Fibroblast of skin of left biceps (primary cell): ENCODE measurements at places on chromosomes 11 and 22.

- no peak for DNase-seq
These were observed 124.3 kb upstream of the NTM start for GRCh38 chr11:131246156-131246555.

DNA sequence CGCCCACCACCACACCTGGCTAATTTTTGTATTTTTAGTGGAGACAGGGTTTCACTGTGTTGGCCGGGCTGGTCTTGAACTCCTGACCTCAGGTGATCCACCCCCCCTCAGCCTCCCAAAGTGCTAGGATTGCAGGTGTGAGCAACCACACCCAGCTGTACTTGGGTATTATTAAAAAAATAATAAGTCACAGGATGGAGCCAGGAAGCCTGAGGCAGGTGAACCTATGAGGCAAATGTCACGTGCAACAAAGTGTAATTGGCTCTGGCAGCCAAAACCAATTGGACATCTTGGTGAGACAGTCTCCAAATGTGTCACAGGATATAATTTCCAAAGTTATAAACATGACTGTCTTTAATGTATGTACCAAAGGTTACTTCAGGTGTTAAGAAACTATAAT lies 24.0 kb upstream of the MALAT1 start:
- DNase-seq = no peak

GRCh38 chr22:24170188-24170587 lies 11.1 kb upstream of the SUSD2 start:
- DNase-seq = no peak

- DNase-seq = no peak
These were observed 2.1 kb downstream of the KMT2A start for GRCh38 chr11:118438314-118438931.

- no peak for DNase-seq
These were observed 252.0 kb downstream of the AASDHPPT start for GRCh38 chr11:106329273-106330018.

DNA sequence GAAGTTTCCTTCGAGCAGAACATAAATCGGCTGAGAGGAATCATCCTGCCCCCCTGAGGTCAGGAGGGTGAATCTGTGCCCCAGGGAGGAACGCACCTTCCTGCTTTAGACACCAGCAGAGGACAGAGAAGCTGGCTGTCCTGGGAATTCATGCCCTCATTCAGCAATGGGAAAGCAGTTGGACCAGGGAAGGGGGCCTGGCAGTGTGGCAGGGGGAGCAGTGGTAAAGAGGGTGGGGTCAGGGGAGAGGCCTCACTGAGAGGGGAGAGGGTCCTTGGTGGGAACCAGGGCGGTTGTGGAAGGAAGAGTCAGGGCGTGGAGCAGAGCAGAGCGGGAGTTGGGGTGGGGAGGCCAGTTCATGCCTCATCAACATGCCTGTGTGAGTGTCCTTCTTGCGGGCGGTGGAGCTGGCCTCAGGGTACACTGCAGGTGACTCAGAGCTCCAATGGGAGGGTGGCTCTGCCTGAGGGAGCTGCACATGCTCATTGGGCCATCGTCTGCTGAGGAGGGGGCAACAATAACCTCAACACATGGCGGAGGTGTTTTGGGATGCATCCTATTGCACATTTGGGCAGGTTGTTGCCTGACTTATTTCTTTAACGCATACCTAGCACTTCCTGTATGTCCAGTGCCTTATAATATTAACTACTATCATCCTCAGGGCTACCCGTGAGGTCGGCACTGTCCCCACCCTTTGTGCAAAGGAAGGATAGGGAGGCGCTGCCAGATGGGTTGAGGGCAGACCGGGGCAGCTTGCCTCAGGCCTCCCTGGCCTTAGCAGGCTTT lies 23.2 kb downstream of the MED15 start:
- no peak for DNase-seq

DNA sequence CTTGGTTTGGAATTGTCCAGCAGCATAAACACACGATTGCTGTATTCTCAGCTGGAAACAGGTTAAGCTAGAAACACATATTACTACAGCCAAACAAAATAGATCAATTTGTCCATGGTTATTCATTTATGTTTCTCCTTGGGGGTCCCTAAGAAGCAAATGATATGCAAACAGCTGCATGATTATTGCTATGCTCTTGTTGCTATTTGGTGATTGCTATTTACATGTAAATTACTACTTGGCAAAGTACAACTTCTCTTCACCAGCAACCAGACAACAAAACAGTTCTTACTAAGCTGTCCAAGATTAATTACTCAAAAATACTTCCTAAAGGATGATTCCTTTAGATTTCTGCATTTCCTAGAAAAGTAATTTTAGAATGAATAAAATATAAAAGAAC lies 567.9 kb upstream of the ARHGAP42 start:
- DNase-seq = no peak

- DNase-seq = no peak
These were observed 100.5 kb downstream of the WT1 start for GRCh38 chr11:32334822-32335221.

- no peak for DNase-seq
These were observed 11.5 kb upstream of the MUC15 start for GRCh38 chr11:26583550-26583949.

DNA sequence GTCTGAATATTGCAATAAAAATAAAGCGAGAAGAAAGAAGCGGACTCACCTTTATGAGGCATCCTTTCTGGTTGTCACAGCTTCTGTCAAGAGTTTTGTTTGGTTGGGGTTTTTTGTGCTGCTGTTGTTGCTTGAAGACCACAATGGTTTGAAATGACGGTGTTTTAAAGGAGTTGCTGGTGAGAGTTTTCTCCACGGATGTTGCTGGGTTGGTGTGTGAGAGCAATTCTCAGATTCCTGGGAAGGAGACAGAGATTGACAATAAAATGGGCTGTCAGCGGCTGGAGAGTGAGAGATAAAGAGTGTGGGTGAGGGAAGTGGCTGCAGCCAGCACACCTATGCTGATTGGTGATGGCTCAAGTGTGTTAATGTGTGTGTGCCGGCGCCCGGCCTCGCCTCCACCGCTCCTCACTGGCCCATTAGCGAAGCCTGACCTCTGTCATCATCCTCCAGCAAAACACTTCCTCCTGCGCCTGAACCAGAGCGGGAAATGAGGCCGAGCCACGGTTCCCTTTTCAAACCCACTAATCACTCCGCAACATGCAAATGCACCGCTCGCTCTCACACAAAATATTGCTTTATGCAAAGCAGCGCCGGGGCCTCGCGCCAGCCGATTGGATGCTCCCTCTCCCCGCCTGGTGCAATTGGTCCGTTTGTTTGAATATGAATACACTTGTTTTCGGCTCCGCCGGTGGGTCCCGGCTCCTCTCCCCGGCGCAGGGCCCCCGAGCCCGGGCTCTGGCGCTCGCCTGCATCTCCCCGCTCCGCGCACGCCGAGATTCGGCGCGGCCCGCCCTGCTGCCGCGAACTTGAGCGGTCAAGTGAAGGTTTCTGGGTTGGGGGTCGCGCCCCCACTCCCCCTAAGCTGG lies at the start of gene PAX6:
TSS of gene PAX6 (minus strand) at position 544 of the 869 bp plus-strand sequence. CDS start 4,911 bp downstream, outside the sequence.
- no peak for DNase-seq

DNA sequence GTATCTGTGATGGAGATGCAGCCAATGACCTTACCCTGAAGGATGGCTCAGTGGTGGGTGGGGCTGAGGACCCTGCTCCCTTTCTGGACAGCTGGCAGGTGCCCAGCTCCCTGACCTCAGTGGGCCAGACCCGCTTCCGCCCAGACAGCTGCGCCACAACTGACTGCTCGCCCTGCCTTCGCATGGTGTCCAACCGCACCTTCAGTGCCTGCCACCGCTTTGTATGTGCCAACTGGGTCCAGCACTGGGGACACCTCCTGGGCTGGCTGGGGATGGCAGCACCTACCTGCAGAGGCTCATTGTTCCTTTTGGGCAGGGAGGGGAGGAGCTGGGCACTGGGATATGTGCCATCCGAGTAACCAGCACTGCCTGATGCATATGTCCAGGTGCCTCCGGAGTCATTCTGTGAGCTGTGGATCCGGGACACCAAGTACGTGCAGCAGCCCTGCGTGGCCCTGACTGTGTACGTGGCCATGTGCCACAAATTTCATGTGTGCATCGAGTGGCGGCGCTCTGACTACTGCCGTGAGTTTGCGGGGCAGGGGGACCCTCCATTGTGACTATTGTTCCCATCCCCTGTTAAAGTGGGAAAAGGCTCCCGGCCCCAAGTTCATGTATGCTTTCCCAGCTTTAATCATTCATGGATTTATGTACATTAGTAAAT lies 84.8 kb downstream of the OTOG start:
- no peak for DNase-seq

DNA sequence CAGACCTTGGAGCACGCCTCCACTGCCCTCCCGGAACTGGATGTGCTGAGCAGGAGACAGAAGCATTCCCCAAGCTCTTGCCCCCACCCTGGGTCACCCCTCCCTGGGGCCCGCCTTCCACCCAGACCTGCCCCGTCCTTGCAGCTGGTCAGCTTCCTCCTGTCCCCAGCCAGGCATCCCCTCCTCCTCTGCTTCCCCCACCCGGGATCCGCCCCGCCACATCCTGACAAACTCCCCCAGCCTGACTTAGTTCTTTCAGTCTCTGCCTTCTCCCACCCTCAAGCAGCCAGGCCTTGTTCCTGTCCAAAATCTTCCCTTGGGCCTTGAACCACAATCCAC lies 1.1 kb upstream of the PLXNB2 start:
- DNase-seq = no peak

DNA sequence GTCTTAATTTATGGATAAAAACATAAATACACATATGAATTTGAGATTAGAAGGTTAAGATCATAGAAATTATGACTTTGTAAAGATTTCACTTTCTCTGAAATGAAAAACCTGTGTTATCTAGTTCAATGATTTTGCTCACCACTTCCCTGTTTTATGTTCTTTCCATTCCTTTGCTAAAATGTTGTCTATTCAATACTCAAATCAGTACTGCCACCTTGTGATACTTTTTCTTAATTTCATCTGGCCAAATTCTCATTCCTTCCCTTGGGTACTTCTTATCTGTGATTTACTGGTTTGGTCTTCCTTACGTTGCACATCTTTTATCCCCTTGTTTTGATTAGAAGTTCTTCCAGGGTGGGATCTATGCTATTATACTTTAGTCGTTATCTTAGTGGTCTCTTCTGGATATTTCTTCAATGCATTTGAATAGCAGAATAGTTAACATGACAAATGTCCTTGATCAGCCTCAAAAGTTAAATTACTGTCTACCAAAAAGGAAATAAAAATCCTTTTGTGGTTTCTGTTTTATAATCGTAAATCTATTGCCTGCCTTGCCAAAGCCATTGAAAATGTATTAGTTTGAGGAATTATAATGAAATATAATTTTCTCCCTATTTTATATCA lies 197.0 kb downstream of the PGR start:
- no peak for DNase-seq

DNA sequence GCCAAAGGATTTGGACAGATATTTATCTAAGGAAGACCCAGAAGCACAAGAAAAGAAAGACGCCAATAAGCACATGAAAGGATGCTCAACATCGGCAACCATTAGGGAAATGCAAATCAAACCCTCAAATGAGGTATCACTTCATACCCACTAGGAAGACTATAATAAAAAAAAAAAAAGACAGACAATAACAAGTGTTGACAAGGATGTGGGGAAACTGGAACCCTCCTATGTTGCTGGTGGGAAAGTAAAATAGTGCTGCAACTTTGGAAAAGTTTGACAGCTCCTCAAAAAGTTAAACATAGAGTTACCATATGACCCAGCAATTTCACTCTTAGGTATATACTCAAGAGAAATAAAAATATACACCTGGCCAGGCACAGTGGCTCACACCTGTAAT lies 47.0 kb downstream of the MICAL3 start:
- no peak for DNase-seq

- no peak for DNase-seq
These were observed at the start of gene P2RY2 for GRCh38 chr11:73218106-73218829. TSS of gene P2RY2 (plus strand) at chr11:73218281. CDS start at chr11:73234160, 15,879 bp downstream.

DNA sequence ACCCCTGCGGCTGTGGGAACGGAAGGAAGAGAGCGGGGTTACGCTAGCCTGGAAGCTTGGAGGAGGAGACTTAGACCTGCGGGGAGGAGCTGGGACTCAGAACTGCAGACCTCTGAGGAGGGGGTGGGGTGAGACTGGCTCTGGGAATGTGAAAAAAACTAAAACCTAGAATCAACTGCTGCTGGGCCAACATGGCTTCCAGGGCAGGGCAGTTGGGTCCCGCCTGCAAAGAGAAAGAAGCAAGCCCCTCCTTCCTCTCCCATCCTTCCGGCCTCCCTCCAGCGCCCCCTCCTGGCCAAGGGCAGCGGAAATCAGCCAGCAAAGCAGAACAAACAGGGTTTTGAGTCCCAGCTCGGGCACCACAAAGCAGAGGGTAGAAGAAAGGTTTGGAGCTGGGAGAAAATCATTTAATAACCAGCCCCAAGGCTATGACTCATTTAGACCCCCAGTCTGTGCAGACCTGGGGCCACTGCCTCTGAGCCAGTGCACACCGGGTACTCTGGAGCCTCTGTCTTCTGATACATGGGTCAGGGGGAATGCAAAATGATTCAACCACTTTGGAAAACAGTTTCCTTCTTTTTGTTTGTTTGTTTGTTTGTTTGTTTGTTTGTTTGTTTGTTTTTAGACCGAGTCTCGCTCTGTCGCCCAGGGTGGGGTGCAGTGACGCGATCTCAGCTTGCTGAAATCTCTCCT lies 7.3 kb upstream of the NCF4 start:
- DNase-seq = no peak

DNA sequence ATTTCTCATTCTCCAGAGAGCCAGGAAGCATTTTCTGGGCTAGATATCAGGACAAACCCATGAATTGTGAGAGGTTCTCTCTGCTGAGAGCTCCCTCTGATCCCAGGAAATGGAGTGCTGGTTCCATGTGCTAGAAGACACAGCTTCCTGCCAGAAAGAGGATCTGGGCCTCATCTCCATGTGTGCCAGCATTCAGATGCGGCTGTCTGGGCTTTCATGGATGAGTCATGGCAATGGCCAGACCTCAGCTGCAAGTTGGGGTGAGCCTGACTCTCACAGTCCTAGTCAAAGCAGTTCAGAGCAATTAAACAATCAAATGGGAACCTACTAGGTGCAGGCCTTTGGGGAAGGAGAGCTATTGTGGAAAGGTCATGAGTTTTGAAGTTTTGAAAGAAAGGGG lies 82.3 kb upstream of the EED start:
- no peak for DNase-seq

DNA sequence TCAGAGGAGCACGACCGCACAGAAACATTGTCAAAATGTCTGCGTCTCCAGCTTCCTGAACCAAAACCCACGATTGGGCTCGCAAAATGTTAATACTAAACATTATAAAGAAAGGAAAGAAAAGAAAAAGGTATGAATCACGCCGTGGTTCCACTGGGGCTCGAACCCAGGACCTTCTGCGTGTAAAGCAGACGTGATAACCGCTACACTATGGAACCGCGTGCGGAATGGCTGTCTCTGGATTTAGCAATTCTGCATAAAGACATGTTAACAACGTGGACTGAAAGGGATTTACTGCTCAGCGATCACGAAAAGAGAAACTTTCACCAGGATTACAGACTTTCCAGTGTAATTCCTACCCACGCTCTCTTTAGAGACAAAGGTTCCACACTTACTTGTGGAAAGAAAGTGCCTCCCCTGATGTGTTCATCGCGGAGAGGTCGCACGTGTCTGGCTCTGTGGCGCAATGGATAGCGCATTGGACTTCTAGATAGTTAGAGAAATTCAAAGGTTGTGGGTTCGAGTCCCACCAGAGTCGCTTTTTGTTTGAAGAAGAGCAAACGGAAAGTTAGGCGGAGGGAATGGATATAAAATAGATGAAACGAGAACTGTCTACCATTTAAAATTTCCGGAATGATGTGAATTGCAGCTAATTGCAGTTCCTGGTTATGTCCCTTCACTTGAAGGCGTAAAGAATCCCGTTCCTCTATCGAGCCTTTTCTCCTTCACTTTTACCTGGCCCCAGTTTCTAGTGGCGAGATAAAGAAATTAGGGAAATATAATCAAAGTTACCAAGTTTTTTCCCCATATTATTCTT lies 39.7 kb downstream of the OR4D9 start:
- peak; percentile 88 for DNase-seq

- DNase-seq = no peak
These were observed 12.1 kb upstream of the EHD1 start for GRCh38 chr11:64890522-64890939.
